ENCODE measurements at places on chromosomes 11 and 22.

DNA sequence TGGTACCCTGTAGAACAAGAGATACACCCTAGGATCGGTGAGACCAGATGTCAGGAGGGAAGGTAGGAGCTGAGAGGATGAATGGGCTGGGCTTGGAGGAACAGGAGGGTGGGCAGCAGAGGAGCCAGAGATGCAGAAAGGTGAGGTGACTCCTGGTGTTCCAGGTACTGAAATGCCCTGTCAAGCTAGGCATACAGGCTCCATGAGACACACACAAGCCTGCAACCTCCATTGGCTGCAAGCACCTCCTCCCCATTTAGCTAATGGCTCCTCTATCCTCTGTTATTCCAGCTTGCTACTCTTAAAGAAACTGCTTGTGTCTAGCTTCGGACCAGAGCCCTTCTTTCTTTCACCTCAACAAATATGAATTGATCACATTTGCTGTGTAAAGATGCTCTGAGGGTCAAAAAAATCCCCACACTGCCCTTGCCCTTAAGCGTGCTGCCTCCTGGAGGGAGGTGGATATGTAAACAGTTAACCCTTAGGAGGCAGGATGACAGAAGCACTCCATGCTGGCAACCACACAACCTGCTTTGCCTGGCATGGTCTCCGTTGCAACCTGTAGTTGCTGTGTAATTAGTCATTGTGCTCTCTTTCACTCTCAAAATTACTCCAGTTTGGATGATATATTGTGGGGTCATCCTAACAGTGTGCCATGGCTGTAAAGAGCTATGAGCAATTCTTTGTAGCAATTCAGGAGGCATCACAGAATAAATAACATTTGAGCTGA is 156.0 kb downstream of the PKNOX2 start:
- no peak for DNase-seq

GRCh38 chr22:24095826-24096757 is 85.0 kb downstream of the CABIN1 start:
- DNase-seq = no peak

GRCh38 chr11:122341477-122341876 is 225.5 kb upstream of the BLID start:
- no peak for DNase-seq

GRCh38 chr11:108147150-108147549 is 25.8 kb downstream of the ACAT1 start:
- no peak for DNase-seq

- no peak for DNase-seq
Observed at GRCh38 chr11:69089258-69089657, 40.5 kb downstream of the TPCN2 start.

- DNase-seq = no peak
Observed at GRCh38 chr11:61815790-61816735, 740 bp downstream of the FADS1 start.

DNA sequence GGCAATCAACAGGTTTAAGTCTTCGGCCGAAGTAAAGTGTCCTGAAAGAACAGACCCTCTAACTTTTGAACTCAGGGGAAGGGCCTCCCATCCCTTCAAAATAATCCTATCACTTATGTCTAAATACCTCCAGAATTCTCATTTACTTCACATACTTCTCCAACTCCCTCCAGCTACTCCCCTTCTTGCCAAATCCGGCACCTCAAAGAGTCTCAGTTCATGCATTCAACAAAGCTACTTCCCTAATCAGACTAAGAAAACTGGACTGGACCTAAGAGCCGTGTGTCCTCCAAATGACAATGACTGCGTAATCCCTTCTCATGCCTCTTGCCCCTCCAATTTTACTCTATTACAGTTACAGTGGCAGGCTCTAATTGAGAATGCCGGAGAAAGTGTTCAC is 1.3 kb downstream of the DDB1 start:
- no peak for DNase-seq

- no peak for DNase-seq
Observed at GRCh38 chr11:65872586-65873317, at the start of gene EFEMP2. Gene EFEMP2, minus strand, starts transcription at chr11:65872800. Its CDS starts 446 bp downstream, at chr11:65872354.

GRCh38 chr22:19720999-19721329 is 2.4 kb upstream of the GP1BB start:
- no peak for DNase-seq

DNA sequence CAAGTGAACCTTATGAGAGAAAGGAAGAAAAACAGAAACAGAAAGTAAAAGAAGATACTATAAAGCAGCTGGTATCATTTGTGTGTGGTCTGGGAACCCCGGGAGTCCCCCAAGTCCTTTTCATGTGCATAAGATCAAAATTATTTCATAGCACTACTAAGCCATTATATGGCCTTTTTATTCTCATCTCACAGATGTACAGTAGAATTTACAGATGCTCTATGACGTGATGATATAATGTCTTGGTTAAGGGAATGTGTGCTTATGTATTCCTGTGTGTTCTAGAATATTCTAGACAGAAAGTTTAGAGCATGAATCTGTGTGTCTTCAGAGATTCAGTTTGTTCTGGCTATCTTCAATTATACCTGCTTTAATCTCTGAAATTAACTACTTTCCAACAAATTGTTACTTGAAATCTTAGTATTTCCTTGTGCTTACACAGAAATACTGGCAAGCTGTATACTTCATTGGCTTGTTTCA is 8.6 kb upstream of the TPP1 start:
- DNase-seq = no peak

- DNase-seq = no peak
Observed at GRCh38 chr11:59283825-59284772, 71.4 kb upstream of the MPEG1 start.

DNA sequence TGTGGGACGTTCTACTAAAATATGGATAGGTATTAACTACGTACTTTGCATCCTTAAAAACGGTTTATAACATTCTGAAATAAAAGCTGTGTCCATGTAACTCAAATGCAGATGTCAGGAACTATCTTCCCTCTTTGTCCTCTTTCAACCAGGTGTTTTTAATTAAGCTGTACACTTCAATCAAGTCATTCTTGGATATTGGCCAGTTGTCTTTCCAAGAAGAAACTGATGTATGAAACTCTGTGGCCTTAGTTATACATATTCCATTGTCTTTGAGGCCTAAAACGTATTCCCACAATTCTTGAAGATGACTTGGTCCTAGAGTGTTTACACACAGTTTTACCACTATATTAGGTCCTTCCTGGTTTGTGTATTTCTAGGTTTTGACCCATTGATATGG is 249.0 kb upstream of the CNTN5 start:
- DNase-seq = no peak

DNA sequence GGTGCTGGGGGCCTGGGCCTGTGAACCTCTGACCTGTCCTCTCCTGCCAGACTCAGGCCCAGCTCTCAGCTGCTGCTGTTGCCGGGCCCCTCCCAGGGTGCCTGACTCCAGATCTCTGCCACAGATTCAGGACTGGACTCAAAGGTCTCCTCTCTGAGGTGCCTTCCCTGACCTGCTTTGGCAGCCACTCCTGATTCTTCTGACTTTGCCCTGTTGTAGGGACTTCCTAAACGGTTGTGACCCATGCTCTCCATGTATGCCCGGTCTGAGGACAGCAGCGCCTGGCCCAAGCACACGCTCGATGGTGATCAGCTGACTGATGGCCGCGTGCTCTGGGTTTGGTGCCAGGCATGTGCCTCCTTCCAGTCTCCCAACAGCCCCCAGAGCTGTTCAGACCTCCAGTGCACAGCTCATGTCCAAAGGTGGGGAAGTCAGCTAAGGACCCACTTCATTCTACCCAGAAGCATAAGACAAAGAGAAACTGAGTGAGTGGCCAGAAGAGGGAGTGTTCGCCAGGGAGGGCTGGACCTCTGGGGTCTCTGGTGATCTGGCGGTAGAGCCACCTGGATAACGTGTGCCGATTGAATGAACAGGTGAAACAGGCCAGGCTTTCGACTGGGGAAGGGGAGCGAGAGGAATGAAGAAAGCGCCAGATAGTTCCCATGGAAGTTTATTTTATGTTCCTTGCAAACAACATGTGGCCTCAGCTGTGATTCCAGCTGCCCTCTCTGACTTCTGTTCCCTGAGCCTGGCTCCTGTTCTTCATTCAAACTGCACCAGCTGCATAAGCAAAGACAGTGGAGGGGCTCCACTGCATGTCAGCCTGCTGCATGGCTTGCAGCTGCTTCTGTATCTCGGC is 8.1 kb upstream of the TOP3B start:
- no peak for DNase-seq

Data from cortex of kidney (tissue), 1 donor.